ENCODE measurements at places on chromosomes 2 and 18.

- no peak for DNase-seq
These were observed 447 bp upstream of the MRPL19 start for GRCh38 chr2:75646090-75646582.

DNA sequence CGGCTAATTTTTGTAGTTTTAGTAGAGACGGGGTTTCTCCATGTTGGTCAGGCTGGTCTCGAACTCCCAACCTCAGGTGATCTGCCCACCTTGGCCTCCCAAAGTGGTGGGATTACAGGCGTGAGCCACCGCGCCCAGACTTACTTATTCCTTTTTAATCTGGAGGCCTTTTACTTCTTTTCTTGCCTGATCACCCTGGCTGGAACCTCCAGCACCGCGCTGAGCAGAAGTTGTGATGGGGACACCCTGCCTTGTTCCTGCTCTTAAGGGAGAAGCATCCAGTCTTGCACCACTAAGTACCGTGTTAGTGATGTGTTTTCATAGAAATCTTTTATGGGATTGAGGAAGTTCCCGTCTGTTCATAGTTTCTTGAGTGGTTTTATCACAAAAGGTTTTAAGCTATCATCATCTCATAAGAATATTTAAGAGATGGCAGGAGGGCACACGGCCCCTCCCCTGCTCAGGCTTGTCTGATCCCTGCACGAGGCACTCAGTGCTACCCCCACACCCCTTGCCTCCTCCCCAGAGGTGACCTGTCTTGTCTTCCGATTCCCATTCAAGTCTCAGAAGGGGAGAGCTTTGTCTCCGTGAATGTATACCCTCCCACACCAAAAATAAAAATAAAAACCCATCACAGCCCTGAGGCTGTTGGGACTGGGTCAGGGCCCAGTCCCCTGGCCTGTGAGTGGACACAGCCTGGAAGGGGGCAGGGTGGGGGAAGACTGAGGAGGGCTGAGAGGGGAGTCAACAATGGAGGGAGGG is 65.3 kb upstream of the SMAD7 start:
- DNase-seq: no peak

DNA sequence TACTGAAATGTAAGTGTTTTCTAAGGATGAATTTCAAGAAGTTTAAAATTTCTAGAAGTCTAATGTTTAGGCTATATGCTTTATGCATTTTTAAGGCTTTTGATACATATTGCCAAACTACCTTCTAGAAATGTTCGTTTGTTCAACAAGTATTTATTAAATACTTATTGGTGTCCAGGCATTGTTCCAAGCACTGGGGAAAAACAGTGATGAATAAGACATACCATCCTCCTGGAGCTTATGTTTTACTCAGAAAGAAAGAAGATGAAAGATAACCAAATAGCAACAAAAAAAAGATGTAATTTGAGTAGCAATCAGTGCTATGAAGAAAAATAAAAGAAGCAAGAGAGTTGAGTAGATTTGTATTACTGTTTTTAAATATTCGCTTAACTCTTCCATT is 692.9 kb downstream of the SLC4A3 start:
- no peak for DNase-seq

GRCh38 chr18:32271672-32272208 is 81.9 kb downstream of the MEP1B start:
- peak; percentile 1 for DNase-seq

GRCh38 chr2:20136149-20136548 is 84.7 kb upstream of the LAPTM4A start:
- no peak for DNase-seq

DNA sequence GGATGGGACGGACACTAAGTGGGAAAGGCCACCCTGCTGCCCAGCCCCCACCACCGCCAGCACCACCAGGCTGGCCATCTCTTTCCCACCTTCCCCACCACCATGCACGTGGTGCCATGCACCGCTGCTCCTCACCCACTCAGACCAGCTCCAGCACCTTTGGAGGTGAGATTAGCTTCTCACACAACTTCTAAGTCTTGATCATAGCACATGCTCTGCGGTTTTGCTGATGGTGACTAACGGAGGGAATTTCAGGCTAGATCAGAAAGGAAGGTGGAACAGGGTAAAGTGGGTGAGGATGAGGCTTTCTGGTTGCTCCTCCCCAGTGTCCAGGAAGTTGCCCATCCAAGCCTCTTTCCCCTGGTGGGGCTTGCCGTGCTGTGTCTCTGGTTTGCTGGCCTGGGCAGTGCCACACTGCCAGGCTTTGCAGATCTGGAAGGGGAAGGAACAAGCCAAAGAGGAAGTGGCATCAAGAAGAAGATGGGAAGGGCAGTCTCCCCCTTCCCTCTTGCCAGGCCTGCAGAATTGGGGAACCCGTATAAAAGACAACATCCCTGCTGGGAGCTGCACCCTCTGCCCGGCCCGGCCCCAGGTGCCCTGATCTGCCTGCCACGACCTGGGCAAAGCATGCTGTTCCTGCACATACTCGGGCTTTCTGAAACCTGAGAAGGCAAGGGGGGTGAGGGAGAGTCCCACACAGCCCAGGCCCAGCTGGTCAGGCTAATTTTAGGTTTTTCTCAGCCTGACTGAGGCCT is 44.3 kb upstream of the CAB39 start:
- no peak for DNase-seq

DNA sequence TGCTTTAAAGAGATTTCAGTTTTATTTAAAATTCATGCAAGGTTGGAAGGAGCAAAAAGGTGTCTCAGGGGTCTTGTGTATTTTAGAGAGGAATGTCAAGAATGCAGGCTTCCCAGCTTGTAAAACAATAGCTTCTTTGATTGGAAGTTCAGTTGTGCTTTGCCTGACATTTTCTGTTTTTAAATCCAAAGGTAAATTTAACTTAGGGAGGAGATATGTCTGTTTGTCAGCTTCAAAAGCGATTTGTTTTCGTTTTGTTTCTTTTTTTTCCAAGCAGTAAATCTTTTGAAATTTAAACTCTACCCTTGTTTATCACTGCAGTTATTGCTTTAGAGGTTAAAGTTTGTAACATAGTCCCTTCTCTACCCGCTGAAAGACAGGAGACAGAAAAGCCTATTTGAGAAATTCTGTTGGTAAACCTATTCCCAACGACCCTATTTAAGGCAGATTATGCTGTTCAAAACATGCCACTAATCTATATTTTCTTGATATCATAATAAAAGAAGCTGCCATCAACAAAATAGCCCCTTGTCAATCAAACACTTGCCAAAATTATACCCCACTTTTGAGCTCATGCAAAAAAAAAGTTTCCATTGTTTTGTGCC is 639.6 kb downstream of the IRS1 start:
- DNase-seq: no peak

DNA sequence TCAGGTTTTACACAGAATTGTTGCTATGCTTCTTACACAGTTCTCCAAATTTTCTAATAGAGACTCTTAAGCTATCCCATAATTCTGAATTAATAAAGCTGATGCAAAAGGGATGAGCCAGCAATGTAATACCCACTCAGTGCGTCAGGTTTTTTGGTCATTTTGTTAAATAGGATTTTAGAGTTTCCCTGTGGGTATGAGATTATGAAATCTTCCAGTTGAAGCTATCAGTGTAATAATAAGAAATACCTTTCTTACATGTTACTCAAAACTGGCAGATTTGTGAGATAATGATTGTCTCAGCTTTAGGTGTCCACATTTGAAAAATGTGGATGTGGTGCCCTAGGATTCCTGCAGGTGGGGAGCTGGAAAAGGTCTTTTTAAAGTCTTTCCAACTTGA is 44.5 kb downstream of the SOCS6 start:
- no peak for DNase-seq

GRCh38 chr2:55231546-55232083 is 478 bp downstream of the CLHC1 start:
- no peak for DNase-seq

- peak; percentile 40 for DNase-seq
These were observed 23.9 kb upstream of the CCDC68 start for GRCh38 chr18:54983041-54983686.

DNA sequence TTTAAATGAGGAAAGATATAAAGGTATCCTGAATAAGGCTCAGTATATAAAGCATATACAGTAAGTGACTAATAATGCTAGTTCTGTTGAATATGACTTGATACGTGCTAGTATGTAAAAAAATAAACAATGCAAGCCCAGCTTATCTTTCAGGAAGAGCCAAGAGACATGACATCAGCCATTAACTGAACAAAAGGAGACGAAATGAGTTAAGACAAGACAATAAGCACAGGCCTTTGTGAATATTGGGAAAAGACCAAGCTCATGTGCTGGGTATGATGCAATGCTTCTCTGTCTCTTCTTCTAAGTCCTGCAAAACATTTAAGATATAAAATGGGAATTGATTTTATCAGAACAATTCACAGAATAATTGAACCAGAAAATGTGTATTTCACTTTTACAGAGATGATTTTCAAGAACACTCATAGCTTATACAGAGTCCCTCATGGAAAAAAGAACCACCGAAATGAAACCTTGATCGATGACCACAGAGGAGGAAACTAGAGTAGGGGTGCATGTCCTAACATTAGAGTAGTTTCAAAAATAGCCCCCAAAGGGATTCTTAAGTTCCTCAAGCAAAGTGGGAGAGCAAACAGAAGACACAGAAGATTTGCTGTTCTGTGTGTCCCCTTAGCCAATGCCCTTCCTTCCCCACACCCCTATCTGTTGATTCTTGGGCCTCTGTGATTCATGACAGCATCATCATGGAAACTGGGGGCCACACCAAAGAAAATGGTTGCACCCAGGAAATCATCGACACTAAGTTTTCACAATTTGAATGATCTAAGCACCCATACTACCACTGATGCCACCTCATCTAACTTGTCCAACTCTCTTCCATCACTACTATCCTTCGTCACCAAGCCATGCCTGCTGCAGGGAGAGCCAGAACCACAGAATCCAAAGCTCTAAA is 68.0 kb upstream of the CRIM1 start:
- no peak for DNase-seq

- no peak for DNase-seq
These were observed 14.3 kb downstream of the INSIG2 start for GRCh38 chr2:118102433-118103082.

- DNase-seq: no peak
These were observed 21.7 kb upstream of the IHH start for GRCh38 chr2:219082332-219082958.

GRCh38 chr2:44623622-44624351 is 262.0 kb downstream of the CAMKMT start:
- DNase-seq: no peak

DNA sequence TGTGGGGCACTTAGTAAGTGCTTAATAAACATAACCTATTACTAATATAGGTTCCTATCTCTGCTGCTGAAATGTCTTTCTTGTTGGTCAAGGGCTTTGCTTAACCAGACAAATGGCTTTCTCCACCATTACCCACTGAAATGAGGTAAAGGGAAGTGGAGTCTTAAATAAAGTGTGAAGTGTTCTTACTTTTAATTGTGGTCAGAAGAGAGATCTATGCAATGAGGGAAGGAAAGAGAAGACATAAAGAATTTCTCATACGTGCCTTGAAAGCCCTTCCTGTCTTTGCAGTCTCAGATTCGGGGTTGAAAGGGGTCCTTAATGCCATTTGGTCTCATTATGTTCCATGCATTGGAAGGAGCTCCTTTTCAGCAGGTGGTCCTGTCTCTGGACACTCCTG is 6.9 kb upstream of the CXCR4 start:
- no peak for DNase-seq

Data from fibroblast of skin of left biceps (primary cell).